NCI-H226 (cell line): ENCODE measurements at places on chromosomes 3 and 15.

DNA sequence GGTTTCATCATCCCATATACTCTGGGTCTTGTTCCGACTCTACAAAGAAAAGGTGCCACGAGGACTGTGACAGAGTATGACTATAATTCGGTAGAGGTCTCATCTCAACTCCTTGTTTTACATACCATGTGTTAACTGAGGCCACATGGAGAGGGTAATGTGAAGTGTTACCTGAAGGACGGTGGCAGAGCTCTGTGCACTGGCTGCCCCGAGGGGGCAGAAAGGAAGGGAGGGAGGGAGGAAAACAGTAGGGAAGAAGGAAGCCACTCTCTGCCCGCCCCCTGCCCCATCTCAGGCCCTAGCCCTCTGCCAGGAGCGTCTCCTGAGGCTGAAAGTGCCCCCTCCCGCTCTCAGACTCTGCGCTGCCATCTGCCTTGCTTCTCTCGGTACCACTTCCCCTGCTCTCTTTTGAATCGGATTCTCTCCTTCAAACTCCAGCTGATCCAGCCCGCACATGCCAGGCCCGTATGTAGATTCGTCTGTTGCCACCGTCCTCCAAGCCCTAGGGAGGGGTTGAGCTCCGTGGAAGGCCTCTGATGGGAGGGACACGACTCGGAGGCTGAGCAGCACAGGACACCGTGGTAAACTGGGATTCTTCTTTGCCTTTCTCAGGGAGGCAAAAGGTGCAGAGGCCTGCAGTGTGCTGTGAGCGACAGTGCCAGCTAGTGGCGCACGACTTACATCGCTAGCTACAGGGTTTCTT lies 70.5 kb upstream of the ATP10A start:
- no peak for DNase-seq

- DNase-seq: no peak
These were observed 657.7 kb upstream of the CCDC54 start for GRCh38 chr3:106719583-106719982.

DNA sequence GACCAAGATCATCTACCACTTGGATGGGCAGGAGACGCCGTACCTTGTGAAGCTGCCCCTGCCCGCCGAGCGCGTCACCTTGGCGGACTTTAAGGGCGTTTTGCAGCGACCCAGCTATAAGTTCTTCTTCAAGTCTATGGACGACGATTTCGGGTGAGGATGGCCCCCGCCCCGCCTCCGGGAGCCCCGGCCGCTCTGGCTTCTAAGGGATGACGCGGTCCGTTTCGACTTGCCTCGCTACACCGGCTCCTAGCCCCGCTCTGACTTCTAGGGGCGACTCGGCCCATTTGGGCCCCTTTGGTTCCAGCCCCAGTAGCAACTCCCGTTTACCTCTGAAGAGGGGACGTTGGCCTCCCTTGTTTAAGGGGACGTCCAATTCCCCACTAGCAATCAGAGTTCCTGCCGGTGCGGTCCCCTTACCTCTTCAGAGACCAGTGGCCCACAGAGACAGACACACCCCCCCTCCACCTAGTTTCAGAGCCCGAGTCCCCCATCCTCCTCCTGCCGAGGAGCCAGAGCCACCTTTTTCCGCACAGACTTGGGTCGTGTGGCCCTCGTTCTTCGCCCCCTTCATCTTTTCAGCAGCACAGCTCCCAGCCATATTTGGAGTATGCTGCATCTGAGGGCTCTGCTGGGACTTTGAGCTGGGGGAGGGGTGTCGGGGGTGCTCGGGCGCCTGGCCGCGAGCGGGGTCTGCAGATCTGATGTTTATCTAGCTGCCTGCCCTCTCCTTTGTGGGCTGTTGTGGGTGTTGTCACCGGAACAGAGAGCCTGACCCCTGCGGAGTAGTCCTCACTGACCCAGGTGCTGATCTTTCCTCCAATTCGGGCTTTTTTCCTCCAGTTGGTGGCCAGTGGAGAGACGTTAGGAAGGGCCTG lies 706 bp downstream of the DVL3 start:
- DNase-seq: no peak

DNA sequence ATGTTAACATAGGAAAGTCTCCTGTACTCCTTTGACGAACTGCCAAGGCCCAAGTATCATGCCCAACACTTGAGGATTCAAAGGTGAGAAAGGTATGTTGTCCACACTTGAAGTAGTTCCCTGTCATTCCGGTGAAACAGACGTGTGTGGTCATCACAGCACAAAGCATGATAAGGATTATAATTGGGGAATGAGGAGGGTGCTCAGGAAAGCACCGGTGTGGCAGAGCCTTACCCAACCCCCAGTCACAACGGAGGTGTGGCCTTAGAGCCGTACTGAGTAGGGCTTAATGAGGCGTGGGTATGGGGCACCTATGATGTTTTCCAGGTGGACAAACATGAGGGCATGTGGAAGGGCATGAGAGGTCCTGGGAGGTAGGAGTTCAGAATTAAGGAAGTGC lies 203.0 kb upstream of the NR2E3 start:
- DNase-seq: no peak

GRCh38 chr3:124383846-124384466 lies 346.3 kb upstream of the UMPS start:
- no peak for DNase-seq

DNA sequence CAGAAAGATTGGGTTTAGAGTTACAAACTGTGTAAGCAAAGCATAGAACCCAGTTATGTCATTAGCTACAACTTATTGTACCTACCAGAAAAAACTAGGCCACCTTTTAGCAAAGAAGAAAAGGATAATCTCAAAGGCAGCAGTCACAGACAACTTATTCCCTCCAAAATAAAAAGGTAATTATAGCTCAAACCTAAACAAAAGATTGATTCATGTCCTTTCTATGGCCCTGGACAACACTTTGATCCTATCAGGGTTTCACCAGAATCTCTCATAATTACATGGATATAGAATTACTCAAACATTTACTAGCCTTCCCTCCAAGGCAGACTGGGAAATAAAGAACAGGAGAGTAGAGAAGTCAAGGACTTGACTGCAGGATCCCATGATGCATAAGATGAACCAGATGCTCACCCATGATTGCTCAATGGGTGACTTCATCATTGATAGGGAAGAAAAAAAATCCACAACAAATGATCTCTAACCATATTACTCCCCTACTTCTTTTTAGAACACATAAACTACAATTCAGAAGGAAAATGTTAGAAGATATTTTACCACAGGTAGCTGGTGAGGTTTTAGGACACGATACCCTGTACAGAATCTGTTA lies 17.4 kb downstream of the DET1 start:
- no peak for DNase-seq
